ENCODE measurements at places on chromosomes 12 and 14.

GRCh38 chr14:57863471-57863870, 2.4 kb downstream of the SLC35F4 start:
- peak; percentile 27 for DNase-seq

DNA sequence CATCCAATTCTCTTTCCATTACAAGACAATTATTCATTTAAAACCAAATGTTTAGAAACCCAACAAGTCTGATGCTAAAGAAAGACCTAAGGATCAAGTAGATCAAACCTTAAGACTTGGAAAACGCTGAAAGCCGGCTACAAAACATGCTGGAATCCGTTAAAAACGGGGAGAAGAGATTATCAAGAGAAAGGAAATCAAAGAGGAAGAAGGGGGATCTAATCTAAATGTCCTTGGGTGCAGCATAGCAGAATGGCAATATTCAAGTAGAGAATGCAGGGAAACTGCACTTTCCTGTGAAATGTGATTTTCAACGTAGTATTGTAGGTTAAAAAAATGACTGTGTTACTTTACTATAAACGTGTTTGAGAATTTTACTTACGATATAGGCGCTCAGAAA, 1.3 kb downstream of the PPP1R13B start:
- DNase-seq, result peak; percentile 40

GRCh38 chr12:107379852-107380567, 286.7 kb upstream of the CRY1 start:
- DNase-seq, result no peak

DNA sequence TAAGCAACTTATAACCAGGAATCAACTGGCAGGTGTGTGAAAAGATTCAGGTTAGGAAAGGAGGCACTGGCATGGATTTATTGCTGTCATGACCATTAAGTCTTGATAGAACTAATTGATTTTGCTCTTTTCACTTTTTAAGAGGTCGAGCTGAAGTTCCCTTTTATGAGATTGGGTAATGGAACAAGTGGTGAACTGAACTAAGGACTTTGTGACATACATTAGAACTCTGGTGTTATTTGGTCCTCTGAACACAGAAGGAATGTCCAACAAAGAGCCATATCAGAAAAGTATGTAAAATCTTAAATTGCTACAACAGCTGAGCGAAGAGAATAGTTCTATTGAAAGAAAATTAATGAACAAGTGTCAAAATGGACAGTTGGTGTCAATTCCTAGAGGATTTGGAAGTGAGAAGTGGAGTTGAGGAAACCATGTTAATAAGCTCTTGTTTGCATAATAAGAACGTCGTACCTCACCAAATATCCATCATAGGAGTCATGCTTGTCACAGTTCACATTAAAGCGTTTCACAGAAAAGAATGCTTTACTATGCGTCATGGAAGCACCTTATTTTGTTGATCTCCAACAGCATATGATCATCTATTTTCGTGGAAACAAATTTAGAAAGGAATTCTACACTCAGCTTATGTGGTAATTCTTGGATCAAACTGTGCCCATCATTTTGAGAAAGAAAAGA, 8.4 kb upstream of the MYF6 start:
- DNase-seq, result no peak

DNA sequence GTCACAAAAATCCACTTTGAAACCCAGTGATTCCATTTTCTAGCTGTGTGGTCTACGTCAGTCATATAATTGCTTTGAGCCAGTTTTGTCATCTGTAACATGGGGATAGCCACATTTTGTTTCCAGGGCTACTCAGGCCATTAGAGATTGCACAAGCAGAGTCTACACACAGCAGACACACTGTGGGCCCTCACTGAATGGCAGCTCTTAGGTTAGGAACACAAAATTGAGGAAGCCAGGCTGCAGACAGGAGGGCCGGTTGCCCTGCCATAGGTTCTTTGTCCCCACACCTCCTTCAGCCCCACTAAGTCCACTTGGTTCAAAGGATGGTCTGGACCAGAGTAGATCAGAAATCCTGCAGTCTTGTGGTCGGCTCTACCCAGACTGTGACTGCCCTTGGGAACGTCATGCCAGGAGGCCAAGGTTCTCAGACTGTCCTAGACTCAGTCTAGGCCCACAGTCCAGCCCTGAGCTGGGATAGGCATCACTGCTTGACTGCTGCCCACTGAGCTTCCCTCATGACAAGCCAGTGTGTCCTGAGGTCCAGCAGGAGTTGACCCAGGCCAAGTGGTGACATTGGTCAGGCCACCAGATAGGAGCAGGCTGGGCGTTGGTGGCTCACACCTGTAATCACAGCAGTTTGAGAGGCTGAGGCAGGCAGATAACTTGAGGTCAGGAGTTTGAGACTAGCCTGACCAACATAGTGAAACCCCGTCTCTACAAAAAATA, 3.8 kb upstream of the MYH7 start:
- no peak for DNase-seq

DNA sequence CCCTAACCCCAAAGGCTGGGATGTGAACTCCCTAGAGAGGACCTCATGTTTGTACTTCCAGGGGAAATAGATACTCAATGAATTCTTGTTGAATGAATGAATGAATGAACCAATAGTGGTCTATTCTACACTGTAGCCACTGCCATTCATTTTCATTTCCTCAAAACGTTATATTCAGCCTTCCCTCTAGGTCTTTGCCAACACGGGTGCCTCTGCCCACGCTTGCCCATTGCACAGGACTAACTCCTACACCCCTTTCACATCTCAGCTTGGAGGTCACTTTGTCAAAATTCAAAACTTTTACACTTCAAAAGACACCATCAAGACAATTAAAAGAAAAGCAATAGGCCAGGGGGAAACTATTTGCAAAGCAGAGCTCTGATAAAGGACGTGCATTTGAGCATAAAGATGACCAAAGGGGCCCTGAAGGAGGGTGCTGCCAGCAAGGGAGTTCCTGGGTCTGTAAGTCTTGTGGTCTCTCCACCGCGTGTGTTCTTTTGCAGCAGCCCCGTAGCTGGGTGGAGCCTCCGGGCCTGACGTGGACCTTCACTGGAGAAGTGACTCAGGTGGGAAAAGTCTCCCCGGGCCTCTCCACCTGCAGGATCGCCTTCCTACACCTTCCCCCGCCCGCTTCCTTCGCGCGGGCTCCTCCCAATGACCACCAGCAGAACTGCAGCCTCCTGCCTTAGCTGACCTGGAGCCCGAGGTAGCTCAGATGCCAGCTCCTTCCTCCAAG, 31.5 kb downstream of the TMEM63C start:
- peak; percentile 74 for DNase-seq

GRCh38 chr12:14681625-14682024, 14.8 kb downstream of the GUCY2C start:
- no peak for DNase-seq

GRCh38 chr12:88391556-88391955, 188.7 kb downstream of the KITLG start:
- DNase-seq, result no peak

DNA sequence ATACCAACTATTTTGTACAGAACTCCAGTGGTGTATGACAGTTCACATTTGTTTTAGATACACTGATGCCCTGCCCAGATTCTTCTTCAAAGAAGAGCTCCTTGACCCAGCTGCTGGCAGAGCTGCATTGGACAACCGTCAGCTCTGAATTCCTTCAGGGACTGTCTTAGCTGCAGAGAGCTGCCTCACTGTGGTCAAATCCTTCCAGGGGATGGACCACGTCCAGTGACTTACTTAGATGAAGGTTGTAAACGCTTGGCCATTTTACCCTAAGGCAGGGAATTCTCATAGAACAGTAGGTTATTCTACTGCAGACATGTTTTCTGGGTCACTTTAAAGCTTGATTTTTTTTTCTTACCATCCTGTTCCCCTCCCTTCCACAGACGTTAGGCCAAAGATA, 905.0 kb upstream of the ATXN7L3B start:
- DNase-seq, result no peak

DNA sequence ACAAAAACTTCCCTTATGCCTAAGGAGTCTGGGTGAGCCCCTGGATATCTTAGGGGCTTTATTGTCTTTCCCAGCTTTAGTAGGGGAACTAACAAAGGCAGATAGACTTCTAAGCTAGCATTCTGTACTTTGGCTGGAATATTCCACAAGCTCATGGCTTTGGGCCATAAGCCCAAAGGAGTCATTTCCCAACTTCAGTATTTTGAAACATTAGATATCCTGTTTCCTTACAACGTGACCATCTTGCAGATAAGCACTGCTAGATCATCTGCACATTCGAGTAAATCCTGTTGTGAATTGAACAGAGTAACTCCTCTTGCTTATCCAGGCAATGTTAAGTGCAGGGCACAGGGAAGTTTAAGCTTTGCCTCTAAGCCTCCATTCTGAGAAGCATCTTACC, 70.6 kb upstream of the ACTN1 start:
- DNase-seq, result no peak

- DNase-seq, result no peak
These were observed 27.6 kb upstream of the C14orf132 start for GRCh38 chr14:96011607-96012006.

DNA sequence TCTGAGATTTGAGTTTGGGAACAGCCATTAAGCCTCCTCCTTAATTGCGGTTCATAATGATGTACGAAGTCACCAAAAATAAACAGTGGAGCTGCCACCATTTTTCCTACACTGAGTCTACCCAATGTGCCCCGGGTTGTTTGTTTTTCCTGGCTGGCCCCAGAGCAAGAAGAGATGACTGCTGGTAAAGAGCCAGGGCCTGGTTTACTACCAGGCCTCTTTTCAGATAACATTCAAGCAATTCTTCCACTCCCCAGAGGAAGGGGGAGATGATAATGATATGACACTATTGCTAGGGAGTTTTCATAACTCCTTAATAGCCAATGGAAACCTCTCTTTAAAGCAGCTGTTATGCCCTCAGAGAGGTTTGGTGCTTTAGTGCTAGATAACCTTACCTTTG, 42.3 kb downstream of the BRAP start:
- DNase-seq, result no peak

GRCh38 chr14:99131632-99132271, 140.2 kb downstream of the BCL11B start:
- no peak for DNase-seq

DNA sequence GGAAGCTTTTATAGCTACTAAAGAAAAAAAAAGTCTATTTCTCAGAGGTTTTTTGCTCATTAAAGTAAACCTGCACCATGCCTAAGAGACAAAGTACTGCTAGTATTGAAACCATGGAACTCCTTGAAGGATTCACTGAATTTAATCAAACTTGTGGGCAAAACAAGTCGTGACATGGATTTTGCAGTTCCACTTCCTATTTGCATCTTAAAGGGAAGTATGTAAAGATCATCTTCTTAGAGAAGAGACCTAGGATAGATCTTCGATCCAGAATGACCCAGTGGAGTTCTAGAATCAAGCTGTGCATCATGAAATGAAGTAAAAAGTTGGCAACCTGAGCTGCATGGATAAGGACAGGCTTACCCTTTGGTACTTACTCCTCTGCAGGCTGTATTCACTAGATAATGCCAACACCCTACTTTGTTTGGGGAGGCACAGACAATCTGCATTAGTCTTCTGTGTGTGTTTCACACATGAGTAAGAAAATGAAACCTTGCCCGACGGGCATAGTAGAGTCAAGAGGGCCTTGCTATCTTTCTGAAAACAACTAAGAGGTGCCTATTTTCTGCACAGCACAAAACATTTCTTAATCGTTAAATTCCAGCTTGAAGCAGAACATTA, 1.9 kb downstream of the GNG2 start:
- DNase-seq, result peak; percentile 39

GRCh38 chr14:75835737-75836136, 146.1 kb downstream of the TGFB3 start:
- DNase-seq, result no peak

DNA sequence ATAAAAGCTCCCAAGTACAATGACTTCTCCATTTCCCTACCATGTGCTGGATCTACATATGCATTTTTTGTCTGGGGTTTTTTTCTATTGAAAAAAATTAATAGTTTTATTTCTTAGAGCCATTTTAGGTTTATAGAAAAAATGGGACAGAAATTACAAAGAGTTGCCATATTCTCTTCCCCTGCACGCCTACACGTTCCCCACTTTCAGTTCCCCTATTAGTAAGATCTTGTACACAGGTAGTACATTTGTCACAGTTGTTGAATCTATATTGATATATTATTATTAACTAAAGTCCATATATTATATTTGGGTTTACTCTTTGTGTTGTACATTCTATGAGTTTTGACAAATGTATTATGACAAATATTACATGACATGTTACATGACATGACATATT, 35.7 kb downstream of the SIX6 start:
- no peak for DNase-seq

Measured in brain (organoid and tissue), 16 donors.